T follicular helper cell (primary cell): ENCODE measurements at places on chromosomes 12 and 14.

DNA sequence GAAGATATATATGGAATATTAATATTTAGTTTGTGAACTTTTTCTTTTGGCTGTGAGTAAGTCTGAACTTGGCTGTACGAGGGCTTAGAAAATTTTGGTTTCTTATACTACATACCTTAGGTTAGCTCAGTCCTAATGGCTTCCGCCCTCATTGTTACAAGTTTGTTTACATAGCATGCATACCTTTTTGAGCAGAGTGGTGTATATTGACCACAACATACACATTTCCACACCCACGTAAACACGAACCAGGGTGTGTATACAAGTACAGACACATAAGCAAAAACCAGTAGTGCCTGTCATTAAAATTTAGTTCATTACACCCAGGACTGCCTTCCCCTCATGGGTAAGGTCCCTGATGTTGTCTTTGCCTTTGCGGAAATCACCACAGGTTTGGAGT, 230.2 kb upstream of the RGS6 start:
- no peak for DNase-seq

- no peak for DNase-seq
These were observed 8.6 kb downstream of the TC2N start for GRCh38 chr14:91858536-91859275.

GRCh38 chr12:26130728-26131127, 5.9 kb upstream of the BHLHE41 start:
- no peak for DNase-seq

DNA sequence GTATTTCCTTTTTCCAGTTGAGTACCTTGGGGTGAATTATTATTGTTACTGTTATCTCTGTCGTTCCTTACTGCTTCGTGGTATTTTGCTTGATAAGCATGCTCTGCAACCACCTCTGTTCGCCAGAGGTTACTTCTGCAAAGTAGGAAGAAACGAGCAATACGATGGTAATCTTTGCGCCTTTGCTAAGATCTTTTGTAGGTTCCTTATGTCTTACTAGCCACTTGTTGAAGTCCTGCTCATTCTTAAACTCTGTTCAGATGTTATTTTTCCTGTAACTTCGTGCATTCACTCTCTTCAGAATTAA, 729 bp upstream of the M6PR start:
- DNase-seq, result no peak

DNA sequence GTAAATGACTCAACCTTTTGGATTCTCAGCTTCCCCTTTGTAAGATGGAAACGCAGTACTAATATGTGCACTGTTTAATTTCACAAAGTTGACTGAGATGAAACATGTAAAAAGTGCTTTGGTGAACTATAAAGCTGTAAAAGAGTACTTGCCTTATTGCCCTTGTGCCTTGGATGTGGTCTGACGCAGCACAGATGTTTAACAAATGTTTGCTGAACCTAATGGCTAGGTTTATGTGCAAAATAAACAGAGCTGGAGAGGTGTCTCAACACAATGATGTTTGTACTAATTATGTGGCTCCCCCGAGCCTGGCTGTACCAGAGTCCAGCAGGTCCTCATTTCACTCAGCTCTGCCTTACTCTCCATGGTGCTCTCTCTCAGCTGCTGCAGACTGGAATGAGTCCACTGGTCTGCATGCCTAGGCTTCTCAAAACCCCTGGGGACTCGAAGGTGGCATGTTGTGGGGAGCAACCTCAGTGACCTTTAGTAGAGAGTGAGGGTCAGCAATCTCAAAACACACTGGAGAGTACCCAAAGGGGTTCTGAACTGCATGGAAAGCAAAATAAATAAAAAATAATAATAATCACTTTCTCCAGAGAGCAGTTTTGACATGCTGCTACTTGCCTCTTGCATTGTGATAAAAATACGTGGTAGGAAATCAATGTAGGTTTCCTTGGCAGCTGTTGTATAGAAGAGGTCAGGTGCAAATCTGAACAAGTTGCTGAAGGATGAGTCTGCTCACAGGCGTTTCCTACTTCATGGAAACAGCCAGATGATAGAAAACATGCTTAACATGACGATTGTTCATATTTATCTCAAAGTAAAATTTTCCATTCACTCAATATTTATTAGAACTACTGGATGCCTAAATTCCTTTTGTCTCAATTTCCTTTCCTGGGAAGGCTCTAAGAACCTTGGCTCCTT, 8.5 kb upstream of the AMIGO2 start:
- DNase-seq, result no peak

GRCh38 chr14:57352396-57353170, 37.8 kb upstream of the NAA30 start:
- DNase-seq, result no peak

DNA sequence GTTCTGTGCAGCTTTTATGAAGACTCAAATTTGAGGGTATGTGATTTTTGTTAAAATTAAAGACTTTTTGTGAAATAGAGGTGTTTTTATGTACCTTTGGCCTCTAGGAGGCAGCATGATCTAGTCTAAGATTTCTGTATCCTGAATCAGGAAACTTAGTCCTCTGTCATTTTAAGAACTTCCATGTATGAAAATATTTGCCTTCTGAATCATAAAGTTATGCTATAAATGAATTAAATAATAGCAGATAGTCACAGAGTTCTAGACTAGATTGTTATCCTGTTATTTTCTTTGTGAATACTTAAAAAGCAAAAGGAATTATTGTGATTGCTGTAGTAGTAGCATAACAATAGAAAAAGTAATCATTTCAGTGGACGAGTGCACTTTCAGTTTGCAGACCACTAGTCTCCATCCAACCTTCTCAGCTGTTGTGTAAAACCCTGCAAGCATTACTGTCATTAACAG, 56.3 kb downstream of the FGD4 start:
- no peak for DNase-seq

- DNase-seq, result no peak
These were observed 132.6 kb downstream of the TMEM132D start for GRCh38 chr12:129771238-129771637.

DNA sequence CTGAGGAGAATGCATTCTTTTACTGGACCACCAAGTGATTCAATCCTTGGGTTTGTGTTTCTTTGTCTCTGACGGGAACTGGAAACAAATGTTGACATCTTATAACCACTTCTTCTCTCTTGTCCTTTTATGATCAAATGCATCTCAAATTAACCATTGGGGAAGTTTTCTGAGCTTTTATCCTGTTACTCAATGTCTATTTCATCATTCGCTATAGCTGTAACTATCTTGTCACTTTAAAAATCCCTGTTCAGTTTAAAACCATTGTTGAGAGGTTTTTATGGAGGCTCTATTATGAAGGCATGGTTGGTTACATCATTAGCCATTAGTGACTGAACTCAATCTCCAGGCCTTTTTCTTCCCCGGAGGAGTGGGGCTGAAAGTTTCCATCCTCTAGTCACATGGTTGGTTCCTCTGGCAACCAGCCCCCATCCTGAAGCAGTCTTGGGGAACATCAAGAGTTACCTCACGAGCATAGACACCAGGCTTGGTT, 2.7 kb upstream of the CLEC6A start:
- no peak for DNase-seq

DNA sequence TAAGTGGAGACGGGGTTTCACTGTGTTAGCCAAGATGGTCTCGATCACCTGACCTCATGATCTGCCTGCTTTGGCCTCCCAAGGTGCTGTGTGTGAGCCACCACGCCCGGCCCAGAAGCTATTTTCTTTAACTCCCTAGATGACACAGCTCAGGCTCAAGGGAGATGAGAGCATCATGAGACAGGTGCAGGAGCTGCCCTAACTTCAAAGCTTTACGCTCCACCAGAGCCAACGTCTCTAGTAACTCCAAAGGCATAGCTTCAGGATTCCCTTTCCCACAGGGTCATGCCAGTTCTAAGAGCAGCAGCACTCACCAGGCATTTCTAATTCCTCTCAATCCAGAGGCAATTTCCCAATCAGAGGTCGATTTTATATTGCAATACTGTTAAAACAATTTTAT, 21.0 kb downstream of the NDUFA12 start:
- no peak for DNase-seq

DNA sequence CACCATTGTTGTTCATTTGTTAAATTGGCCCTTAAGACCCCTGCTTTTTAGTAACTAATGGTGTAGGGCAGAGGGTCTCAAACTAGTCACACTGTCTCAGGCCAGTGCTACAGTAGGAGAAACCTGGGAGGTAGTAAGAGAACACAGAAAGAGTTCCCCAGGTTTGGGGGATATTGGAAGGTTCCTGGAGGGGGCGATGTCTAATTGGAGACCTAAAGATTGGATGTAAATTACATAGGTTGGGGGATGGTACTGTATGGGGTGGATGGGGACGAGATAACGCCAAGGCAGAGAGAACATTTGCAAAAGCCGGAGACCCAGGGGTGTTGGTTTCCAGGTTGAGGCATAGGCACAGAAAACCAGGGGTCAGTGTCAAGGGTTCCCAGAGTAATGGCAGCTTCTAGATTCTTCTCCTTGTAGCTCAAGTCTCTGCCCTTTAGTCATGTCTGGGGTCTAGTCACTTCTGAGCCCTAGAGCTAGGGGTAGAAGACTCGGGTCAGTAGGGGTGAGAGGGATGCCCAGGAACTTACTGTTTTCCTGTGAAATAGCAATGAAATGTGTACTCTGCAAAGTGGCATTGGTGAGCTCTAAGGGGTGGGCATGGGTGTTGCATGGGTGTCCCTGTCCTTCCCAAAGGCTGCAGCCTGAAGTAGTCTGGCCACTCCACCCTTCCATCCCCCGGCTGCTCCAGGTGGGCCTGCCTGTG, 21.8 kb downstream of the PLEKHG3 start:
- DNase-seq, result no peak

- no peak for DNase-seq
These were observed 140.8 kb upstream of the NOS1 start for GRCh38 chr12:117502233-117502632.

- DNase-seq, result no peak
These were observed 36.3 kb downstream of the LIMA1 start for GRCh38 chr12:50246873-50247612.

DNA sequence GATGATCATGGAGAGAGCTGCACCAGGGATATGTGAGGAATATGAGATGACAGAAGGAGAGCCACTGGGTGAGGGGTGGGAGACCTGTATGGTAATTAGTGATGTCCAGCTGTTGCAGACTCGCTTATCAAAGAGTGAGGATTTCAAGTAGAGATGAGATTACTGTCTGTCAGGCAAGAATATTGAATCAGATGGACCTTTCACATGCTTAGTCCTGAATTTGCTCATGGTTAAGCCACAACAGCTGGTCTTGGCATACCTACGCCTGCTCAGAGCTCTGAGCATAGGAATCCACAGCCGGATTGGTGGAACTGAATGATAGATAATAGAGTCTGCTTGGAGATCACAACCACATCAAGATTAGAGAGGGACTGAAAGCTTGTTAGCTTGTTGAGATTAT, 115.2 kb upstream of the ARHGAP5 start:
- DNase-seq, result no peak

DNA sequence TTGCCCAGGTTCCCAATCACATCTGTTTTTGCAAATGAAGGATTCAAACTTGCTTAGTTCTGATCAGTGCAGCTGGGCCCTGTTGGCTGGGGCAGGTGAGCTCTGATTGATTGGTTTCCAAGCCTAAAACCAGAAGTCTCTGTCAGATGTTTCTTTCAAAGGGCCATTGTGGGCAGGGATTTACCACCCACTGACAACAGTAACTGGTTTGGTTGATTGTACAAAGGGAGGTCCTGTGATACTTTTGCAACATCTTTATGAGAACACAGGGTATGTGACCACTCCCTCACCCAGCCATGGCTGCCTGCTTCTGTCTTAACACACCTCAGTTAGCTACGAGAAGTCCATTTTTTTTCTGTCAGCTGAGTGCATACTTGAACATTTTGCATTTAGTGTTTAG, 184.1 kb downstream of the FLRT2 start:
- no peak for DNase-seq

DNA sequence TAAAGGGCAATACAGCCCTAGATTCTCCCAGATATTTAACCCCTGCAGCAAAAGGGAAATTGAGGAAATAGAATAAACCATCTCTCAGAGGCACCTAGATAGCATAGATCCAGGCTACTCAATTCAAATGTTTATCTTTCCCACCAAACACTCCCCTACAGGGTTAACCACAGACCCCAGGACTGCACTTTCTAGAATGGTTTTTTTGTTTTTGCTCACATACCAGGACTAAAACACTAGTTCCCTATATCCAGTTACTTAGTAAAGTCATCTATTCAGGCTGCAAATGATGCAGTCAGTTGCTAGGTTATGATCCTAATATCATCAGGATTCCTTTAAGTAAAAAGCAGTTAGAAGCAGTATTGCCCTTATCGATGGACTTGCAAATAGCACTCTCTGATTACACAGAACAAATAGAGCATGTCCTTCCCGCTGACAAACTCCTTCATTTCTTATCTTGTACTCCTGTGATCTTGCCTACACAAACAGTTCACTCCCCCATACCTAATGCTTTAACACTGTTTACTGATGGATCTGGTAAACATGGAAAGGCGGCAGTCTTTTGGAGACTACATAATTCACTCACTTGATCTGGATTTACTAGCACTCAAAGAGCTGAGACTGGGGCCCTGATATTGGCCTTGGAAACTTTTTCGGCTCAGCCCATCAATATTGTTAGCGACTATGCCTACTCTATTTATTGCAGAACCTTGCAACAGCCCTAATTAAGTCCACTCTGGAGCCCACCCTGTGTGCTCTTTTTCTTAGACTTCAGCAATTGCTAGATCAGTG, 257.2 kb upstream of the DIO2 start:
- DNase-seq, result no peak

GRCh38 chr14:59101476-59101875, 87.0 kb upstream of the DAAM1 start:
- DNase-seq, result no peak

DNA sequence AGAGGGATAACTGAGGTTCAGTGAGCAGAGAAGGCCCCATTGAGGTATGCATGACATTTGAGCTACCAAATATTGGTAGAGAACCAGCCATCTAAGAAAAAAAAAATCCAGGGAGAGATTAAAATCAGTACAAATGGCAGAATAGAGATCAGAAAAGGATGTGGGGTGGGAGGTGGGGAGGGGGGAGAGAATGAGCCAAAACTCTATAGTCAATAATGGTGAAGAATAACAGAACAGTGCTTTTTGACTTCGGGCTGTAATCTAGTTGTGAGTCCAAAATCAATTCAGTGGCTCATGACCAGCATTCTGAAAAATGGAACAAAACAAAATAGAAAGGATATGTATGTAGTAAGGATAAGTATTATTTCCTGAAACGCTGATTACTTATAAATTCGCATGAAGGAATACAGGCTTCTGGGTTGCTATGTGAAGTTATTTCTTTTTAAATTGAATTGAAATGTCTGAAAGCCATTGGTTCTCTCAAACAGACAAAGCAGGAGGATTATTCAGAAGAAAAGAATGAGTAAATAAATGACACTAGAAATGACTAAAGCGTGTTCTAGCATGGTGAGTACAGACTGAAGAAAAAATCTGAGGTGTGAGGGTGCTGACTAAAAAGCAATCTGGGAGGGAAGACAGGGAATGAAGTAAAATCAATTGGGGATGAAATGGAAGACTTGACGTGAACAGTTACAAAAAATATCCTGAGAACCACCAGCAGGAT, 72.4 kb downstream of the ATP2B1 start:
- DNase-seq, result no peak
